ENCODE measurements at places on chromosomes 6 and 20.

DNA sequence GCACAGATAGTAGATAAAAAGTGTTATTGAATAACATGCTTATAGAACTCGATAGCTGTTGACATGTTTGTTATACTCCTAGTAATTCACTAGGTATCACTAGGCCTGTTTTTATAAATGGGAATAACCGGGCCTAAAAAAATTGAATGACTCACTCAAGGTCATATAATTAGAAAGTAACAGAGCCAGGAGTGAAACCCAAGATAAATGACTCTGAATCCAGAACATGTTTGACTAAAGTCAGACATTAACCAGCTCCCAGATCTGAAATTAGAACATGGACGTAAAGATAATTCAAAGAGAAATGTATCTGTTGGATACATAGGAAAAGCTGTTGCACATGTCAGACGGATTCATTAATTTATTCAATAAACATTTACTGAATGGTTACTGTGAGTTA lies 26.9 kb downstream of the RGS17 start:
- no peak for DNase-seq

GRCh38 chr6:124947971-124948451 lies 14.2 kb upstream of the RNF217 start:
- no peak for DNase-seq

GRCh38 chr20:53154540-53154939 lies 182.4 kb downstream of the TSHZ2 start:
- no peak for DNase-seq

DNA sequence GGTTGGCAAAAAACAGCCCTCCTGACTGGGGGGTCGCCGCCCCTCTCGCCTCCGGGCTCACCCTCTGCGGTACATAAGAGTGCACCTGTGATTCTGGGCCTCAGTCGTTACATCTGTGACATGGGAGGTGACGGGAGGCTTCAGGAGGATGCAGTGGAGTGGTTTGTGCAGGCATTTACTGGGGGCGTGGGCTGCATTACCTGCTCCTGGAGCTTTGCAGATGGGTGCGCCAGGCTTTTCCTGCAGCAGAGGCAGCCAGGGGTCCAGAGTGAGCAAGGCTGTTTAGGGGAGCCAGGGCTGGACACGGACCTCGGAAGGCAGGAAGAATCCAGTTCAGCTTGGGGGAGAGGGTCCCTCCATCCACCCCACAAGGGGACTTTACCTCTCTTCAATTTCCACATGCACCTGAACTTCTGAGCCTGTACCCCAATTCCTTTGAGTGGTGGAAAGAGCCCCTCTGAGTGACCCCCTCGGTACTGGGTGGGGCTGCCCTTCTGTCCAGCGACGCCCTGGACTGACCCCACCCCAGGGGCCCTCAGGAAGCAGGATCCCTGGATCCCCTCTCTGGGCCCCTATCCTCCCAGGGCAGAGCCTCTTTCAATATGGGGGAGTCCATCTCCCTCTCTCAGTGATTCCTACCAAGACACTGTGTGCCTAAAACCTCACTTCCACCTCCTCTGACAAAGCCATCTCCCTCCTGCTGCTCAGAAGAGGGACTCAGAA lies 134.0 kb downstream of the TAF4 start:
- DNase-seq, result no peak

GRCh38 chr20:47361057-47361915 lies 4.8 kb upstream of the ZMYND8 start:
- no peak for DNase-seq

DNA sequence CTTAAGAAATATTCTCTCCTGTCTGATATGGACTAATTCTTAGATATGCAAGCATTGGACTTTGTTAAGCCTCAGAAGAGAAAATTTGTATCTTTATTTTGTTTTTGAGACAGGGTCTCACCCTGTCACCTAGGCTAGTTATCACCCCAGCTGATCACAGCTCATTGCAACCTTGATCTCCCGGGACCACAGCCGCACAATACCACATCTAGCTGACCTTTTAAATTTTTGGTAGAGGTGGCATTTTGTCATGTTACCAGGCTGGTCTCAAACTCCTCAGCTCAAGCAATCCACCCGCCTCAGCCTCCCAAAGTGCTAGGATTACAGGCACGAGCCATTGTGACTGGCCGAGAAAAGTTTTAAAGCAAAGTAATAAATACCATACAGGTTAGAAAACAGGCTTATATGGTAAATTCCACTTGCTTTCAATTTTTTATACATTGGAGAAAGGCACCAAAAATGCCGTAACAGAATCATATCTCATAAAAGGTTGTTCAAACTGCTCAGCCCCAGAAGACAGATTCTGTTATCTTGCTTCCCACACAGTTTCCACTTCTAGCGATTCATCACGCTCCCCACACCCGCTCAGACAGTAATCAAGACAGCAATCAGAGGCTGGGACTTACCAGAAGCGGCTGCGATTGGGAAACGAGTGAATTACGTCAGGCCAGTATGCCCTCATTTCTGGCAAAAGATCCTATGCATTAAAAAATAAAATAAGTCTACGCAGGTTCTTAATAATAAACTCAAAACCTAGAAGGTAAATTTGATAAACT lies 13.8 kb downstream of the RNASET2 start:
- DNase-seq, result no peak

GRCh38 chr6:69138148-69138547 lies 503.1 kb downstream of the ADGRB3 start:
- DNase-seq, result no peak

DNA sequence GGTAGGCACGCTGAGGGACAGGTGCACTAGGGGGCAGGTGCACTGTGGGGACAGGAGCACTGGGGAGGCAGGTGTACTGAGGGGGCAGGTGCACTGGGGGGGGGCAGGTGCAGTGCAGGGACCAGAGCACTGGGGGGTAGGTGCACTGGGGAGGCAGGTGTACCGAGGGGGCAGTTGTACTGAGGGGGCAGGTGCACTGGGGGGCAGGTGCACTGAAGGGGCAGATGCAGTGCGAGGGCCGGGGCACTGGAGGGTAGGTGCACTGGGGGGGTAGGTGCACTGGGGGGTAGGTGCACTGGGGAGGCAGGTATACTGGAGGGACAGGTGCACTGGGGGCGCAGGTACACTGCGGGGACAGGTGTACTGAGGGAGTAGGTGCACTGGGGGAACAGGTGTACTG lies 39.5 kb downstream of the DAAM2 start:
- DNase-seq, result no peak

DNA sequence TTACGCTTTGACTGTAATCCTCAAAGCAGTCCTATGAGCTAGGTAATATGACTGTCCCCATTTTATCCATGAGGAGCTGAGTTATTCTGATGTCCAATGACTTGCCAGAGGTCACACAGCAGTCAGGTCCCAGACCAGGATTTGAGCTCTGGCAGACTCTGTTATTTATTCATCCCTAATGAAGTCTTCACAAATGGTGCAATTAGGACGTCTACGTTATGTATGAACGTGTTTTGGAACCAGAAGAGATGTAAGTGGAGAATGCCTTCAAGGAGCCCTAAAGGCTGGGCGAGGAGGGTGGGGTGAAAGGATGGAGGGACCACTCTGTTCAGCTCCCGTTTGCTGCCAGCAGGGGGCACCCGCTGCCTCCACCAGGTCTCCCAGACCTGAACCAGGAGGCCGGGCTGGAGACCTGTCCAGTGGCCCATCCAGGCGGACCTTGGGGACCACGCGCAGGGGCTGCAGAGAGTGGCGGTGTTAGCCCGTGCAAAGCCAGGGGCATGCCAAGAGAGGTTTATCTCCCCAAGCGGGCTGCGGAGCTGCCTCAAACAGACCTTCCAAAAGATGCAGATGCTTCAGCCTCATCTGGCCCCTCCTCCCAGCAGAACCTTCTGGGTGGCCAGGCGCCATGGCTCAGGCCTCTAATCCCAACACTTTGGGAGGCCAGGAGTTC lies 15.2 kb upstream of the ZNF335 start:
- DNase-seq, result no peak

DNA sequence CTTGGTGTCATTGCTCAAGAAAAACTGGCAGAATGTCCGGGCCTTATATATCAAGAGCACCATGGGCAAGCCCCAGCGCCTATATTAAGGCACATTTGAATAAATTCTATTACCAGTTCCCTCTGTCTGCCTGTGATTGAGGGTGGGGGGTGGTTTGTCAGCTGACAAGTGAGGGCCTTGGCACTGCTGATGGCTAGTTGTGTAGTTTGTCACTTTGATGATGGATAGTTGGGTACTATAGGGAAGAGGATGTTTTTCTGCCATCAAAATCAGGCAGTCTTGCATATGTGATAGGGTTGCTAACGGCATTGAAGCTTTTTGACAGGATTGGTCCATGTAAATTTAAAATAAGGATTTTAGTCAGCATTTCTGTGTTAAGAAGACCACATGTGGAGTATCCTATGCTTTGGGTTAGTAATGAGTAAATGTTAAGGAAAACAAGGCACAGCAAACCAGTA lies 2.5 kb downstream of the RPL10A start:
- DNase-seq, result no peak

DNA sequence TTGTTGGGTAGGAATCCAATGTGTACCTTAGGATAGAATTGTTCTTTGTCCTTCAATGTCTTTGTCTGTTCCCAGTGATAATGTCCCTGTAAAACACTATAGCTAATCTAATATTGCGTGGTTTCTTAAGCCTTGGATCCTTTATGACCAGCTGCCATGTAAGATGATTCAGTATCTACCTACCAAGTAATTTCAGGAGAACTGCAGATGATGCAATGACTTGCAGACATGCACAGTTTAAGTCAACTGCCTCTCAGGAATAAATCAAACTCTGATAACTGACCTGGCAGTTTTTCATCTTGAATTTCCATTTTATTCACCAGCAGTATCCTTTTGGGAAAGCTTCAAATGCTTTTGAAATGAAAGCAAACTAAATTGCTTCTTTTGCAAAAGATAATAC lies 157.8 kb downstream of the TPBG start:
- DNase-seq, result no peak

- no peak for DNase-seq
Observed at GRCh38 chr6:100184473-100184872, 190.4 kb upstream of the MCHR2 start.

- no peak for DNase-seq
Observed at GRCh38 chr20:20022498-20022897, 5.3 kb downstream of the NAA20 start.

GRCh38 chr6:13331516-13332348 lies 3.4 kb upstream of the TBC1D7 start:
- DNase-seq, result no peak

GRCh38 chr6:81366972-81367371 lies 385.5 kb downstream of the TENT5A start:
- DNase-seq, result no peak

DNA sequence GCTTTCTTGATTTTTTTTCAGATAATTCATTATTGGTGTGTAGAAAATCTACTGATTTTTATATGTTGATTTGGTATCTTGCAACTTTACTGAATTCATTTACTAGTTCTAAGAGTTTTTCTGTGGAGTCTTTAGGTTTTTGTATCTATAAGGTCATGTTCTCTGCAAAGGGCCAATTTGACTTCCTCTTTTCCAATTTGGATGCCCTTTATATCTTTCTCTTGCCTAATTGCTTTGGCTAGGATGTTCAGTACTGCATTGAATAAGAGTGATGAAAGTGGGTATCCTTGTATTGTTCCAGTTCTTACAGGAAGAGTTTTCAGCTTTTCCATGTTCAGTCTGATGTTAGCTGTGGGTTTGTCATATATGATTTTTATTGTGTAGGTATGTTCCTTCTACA lies 14.4 kb upstream of the NKX2-4 start:
- DNase-seq, result no peak

DNA sequence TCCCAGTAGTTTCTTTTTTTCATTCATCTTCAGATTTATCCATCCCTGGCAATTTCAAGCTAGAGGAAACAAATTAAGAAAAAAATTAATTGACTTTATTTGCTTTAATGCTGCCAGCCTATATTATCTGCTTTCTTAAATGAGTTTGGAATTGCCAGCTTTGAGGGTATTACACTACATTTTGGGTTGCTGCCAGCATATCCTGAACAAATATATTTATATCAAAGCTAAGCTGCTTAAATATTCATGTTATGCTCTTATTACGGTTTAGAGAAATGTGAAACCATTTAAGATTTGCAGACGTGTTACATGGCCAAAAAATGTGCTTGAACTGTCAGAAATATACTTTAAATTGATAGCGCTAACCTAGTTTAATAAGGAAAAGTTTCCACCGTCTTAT lies 59.7 kb downstream of the GRIK2 start:
- no peak for DNase-seq

DNA sequence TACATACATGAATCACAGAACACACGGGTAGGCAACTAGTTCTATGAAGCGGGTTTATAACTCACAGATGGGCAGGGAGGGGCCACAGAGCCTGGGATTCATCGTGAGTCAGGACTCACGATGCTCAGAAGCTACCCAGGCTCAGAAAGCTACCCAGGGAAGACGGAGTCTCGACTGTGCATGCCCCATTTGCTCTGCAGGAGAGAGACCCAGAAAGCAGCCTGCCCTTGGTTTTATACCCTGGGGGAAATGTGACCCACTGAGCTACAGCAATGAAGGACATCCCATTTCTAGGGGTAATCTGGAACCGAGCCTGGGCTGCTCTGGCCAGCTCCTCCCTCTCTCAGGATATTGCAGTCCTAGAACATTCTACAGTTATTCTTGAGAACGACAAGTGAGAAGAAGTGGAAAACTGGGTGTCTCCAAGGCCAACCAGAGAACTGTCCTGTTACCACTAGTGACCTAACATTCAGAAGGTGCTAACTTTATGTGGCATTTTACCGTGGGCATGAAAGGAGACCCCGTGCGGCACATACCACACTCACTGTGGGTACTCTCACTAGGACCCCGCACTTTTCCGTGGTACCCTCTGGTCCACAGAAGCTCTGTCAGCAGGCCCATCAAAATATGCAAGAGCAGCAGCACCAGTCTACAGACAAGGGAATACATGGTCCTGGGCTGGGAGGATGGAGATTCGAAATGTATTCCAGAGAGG lies 201.9 kb upstream of the PMEPA1 start:
- DNase-seq, result no peak

DNA sequence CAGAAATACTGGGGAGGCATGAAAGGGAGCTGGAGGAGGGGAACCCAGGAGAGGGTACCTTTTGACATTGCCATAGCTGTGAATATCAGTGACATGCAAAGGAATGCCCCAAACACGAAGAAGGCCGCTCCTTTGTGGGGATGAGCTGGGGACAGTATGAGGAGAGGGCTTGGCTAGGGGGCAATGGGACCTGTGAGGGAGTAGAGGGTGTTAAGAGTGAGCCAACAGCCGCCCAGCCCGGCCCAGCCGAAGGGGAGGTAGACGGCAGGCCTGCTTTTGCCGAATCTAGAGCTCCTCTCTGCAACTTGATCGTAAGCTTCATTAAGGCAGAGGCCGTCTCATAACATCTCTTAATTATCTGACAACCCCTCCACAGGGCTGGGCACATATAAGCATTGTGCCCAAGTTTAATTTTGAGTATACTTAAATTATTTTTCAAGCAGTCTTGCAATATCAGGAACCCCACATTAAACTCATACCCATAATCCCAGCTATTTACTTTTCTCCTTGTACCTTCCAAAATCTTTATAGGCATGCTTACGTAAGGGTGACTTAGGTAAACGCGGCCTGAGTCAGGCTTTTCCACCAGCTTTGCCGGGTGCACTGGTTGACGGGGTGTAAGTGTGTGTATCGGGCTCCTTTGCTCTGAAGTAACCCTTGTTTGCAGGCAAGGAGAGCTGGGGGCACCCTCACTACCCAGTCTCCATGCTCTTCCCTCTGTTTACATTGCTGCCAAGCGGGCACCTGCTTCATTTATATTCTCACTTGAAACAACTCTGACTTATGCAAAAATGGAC lies 24.9 kb upstream of the VEGFA start:
- DNase-seq, result no peak

- DNase-seq, result no peak
Observed at GRCh38 chr6:159759645-159760044, 2.2 kb upstream of the ACAT2 start.

GRCh38 chr6:501891-502601 lies 110.5 kb downstream of the IRF4 start:
- DNase-seq, result no peak

All from GM04503 (cell line).